HS-27A (cell line): ENCODE measurements at places on chromosomes 3 and 15.

DNA sequence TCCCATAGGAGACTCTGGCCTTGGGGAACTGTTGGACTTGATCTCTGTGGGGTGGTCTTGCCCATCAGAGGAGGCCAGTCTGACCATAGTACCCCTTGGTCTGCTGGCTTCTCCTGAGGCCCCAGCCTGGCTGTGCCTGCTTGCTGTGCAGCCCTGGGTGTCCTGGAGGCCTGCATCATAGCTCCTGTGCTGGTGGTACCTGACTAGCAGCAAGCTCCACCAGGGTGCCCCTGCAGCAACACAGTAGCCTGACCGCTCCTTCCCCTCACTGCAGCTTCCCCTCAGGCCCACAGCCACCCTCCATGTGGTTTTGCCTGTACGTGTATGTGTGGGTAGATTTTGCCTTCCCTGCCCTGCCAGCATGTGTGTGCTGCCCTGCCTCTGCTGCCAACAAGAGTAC, 85.6 kb upstream of the TTC14 start:
- DNase-seq, result no peak

DNA sequence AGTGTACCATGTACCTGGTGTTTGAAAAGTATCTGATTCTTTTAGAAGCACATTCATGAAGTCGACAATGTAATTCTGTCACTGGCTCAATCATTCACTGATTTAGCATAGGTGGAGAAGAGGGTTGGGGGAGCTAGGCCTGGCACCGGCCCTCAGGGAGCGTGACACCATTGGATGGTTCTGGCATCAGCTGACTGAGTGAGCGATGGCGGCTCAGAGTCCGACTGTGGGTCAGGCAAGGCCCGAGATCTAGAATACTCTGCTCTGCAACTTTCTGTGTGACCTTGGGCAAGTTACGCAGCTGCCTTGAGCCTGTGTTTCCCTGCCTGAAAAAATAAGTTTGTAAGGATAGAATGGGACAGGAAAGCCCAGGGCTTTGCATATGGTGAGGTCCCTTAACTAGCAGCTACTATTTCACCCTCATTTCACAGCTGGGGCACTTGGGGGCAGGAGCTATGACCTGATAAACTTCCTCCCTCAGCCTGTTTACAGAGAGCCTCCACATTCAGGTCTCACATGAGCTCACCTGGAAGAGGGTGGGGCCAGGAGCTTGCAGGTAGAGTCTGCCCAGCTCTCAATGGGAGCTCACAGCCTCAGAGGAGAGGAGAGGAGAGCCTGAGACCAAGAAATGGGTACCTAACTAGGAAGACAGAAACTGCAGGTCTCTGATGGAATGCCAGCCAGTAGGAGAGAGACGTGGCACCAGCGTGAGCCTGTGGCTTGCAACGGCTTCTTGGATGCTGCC, 153.7 kb upstream of the TLE3 start:
- DNase-seq, result no peak

DNA sequence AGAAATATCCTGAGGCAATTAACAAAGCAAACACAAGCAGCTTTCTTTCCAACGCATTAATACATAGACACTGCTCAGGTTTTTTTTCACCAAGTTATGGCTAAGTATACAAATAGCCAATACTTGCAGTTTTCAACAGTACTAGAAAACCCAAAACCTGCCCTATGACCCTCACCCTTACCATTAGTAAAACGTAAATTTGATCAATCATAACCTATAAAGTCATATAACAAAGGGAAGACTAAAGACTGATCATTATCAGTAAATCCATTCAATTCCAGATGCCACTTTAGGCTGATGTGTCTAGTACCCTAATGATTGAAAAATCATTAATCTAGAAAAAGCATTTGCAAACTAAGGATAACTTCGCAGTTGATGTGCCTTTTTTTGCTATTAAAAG, 3.2 kb downstream of the SERP1 start:
- no peak for DNase-seq

DNA sequence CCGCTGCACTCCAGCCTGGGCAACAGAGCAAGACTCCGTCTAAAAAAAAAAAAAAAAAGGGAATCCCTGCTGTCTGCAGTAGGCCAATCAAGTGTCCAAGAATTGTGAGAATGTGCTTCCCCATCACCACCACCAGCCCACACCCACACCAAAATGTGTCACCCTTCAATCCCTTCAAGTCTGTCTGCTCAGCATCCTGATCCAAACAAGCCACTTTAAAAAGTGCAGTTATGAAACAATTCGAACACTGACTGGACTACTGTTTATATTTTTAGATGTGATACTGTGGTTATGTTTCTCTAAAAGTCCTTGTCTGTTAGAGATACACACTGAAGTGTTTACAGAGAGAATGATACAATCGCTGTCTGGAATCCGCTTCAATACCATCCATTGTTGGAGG, 78.1 kb upstream of the CGNL1 start:
- no peak for DNase-seq

GRCh38 chr3:42635111-42635510, 18.4 kb upstream of the ZBTB47 start:
- DNase-seq, result no peak

DNA sequence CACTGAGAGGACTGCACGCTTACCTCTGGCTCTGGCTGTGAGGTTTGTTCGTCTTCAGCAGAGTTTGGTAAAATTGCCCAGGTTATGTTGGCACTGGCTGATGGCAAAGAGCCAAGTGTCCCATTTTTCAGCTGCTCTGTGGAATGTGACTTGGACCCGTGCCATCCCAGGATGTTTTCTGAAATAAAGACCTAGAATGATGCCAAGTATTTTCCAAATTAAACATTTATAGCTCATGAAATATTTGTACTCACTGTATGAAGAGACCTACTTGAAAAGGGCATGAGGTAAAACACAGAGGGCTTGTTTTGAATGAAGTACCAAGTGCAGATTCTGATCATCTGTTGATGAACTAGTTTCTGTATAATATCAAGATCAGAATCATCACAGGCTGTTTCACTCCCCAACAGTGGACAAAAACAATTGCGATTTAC, 200.5 kb downstream of the STT3B start:
- peak; percentile 9 for DNase-seq

DNA sequence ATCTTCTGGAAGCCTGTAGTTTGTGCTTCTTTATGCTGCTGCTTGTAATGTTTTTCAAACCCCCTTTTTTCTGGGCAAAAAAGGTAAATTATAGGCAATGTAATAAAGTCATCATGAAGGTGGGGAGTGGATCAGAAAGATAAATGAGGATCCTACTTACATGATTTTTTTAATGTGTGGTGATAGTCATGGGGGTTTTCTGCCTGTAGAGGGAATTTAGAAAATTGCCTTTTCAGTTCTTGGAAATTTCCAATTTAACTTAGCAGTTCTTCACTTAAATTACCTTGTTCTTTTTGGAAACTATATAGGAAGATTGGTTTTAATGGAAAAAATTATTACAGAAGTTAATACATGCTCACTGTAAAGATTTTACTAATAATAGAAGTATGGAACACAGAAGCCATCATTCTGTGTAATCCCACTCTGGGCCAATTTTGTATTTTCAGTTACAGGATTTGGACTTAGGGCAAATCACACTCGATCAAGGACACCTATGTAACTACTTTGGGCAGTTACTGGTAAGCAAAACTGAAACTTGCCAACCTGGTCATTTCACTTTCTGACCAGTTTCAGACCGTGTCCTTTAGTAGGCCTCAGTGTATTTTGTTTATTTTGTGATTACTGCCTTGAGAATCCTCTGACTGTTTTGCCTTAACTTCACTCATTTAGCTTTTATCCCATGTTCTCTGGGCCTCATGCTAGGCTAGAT, 10.5 kb upstream of the SCAANT1 start:
- DNase-seq, result no peak

GRCh38 chr3:126067959-126068358, 16.0 kb downstream of the SLC41A3 start:
- DNase-seq, result no peak

DNA sequence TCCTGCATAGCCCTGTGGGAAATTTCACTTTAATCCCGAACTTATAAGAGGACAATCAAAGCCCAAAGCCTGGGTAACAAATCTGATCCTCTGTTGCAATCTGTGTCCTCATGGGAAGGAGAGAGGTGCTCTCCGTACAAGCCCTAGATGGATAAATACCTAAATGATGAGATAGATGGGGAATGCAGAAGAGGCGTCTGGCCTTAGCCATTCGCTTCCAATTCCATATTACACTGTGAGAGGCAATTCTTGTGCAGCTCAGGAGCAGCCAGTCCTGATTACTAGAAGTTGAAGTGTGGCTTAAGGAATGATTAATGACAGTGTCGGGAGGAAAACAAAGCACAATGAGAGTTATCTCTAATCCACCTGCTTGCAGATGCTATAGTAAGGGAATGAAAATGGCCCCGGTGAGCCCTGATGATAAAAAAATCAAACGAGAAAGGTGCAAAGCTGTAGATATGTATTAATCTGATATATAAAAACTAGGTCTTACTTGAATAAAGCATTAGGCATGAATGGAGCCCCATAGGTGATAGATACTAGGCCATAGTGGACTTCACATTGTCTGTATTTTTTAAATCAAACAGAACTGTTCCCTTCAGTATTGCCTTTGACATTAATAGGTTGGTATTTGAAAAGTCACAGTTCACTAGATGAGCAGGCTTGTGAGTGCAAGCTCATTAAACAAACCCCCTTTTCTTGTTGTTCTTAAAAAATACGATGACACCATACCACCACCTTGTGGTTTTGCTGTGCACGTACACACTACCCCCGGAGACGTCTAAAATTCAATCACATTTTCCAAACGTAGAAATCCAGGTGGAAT, 54.2 kb upstream of the TMCO5A start:
- DNase-seq, result no peak

DNA sequence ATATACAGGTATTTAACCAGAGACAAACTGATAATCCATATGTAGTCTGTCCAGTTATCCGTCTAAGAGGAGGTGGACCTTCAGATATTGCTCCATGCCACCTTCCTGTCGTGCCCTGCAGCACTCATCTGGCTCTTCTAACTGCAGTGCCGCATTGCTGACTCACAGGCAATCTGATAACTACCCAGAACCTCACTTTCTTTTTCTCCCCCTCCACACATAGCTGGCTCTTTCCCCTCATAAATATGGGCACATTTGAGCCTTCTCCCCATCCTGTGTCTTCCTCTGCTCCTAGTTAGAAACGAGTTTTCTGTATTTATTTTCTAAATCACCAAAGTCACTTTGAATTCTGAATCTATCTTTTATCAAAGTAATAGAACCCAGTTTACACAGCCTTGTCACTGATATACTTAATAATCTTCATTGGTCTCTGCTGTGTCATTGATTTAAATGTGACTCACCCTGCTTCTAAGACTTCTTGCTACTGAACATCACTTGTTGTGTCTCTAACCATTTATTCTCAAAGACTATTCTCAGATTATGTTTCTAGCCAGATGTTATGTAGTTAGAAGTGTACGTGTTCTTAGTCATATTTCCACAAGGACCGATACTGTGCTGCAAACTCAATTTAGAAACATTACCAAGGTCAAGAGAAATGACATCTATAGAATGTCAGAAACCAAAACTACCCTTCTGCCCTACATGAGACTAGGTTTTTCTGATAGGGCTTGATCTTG, 17.4 kb upstream of the KCNMB2 start:
- DNase-seq, result no peak

DNA sequence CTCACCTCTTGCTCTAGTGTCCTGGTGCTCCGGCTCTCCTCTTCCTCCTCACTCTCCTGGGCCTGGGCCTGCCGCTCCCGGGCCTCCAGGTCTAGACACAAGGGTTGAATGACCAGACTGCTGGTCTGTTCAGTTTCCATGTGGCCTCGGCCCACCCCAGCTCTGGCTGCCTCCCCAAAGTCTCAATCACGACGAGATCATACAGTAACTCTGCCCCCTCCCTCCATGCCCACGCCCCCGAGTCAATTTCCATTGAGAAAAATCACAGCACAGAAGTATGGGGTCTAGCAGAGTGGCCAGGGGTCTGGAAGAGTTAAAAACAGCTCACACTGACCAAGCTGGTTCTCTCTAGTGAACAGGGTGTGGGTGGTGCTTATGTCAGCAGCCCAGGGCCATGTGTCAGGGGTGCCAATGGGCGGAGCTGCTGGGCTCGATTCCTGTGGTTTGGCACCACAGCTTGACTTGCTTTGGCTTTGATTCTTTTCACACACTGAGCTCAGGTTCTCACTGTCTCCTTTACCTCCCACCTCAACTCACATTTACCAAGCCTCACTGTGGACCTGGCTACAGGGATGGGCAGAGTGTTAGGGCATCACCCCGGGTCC, 6.9 kb downstream of the C15orf62 start:
- DNase-seq, result no peak

GRCh38 chr3:169780742-169781141, 7.5 kb downstream of the MYNN start:
- no peak for DNase-seq

- DNase-seq, result no peak
These were observed 1196.3 kb upstream of the GBE1 start for GRCh38 chr3:82957696-82958095.

GRCh38 chr3:74127256-74127655, 487.2 kb downstream of the CNTN3 start:
- DNase-seq, result no peak

DNA sequence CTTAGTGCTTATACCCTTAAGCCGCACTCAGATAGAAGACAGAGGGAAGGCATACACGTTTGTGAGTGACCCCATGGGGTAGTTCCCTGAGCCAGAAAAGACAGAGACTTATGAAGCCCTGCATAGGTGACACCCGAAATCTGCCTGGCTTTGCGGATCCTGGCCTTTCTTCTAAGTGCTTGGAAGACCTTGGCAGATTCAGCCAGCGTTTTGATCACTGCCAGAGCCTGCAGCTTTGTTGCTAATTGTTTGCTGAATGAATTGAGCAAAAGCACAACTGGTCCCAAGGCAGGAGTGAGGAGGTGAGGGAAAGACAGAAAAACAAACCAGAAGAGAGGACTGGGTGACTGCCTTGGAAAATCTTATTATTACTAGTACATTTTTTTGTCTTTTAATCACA, 168.3 kb upstream of the ICE2 start:
- no peak for DNase-seq

- DNase-seq, result no peak
These were observed 40.8 kb downstream of the TM4SF18 start for GRCh38 chr3:149292666-149293065.

GRCh38 chr15:68042156-68042854, 11.8 kb upstream of the PIAS1 start:
- no peak for DNase-seq

DNA sequence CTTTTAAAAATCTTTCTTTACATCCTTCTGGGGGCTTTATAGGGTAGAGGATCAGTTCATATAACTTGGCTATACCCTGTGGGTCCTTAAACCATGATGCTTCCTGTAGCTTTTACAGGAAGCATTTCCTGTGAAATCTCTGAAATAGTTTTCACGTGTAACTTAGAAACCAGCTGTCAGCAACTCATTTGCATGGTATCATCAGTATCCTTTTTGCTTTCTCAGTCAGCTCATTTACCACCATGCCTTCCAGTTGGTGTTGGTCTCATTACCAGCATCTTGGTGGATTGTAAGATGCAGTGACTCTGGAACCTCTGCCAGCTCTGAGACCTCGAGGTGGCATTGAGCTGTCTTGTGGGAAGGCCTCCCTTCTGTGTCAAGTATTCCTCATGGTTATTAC, 96.7 kb upstream of the MYZAP start:
- DNase-seq, result no peak

GRCh38 chr15:49190586-49190985, 20.5 kb downstream of the GALK2 start:
- DNase-seq, result no peak

- DNase-seq, result no peak
These were observed 45.5 kb downstream of the RFTN1 start for GRCh38 chr3:16468002-16468335.

GRCh38 chr3:80655216-80655615, 887.4 kb upstream of the ROBO1 start:
- no peak for DNase-seq
